ENCODE measurements at places on chromosomes 2 and 18. TPM values are rescaled to one million over a fixed set of nuclear protein-coding genes. Genes with fewer than 3 reads are reported as not detected.

Gene IL36RN
- total RNA-seq = not detected

Gene IL36B
- total RNA-seq = not detected

Gene SCN7A
- not detected for total RNA-seq

Gene G6PC2
- not detected for total RNA-seq

Gene MYO7B
- total RNA-seq = not detected

All from CD4-positive, alpha-beta memory T cell (primary cell).